Activated CD4-positive, alpha-beta T cell treated with anti-CD3 and anti-CD28 coated beads, Interleukin-2, amount 10 ng/mL, durations not matched to agents 7 days and 5 days (primary cell): ENCODE measurements at places on chromosomes 5 and 9. TPM values are rescaled to one million over a fixed set of nuclear protein-coding genes. Genes with fewer than 3 reads are reported as not detected.

DNA sequence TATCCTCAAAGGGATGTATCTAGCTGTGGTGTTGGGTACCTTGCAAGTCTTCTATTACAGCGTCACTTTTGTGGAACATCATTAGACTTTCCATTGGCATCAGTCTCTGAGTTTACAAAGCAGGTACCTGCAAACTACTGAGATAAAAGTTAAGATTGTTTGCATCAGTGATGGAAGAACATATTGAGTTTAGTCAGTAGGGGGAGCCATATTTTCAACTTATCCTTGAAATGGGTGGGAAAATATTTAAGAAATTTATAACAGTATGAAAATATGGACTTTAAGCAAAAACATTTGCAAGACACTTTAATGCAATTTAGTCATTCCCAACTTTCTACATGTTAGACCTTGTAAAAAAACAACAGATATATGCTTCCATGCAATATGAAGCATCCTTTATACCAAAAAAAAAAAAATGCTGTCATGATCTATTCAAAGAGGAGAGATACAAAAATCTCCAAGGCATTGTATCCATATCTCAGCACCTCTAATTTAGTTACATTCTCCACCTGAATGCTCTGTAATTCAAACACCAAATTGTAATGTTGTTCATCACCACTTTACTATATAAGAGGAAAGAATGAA is 98.6 kb upstream of the ADAMTS19 start:
- DNase-seq = no peak
- H3K27me3 ChIP-seq = no peaks in the 10 kb centered on the region
- H3K36me3 ChIP-seq = no peaks in the 10 kb centered on the region
- no peaks in the 10 kb centered on the region for H3K4me1 ChIP-seq

- no peaks in the 10 kb centered on the region for H3K27me3 ChIP-seq
- no peaks in the 10 kb centered on the region for H3K4me1 ChIP-seq
- no peak for DNase-seq
- no peak overlapping the region for H3K27ac ChIP-seq
- H3K36me3 ChIP-seq = no peaks in the 10 kb centered on the region
- H3K4me3 ChIP-seq = no peak overlapping the region
Measured at GRCh38 chr5:172736508-172737135, 34.4 kb downstream of the DUSP1 start.

GRCh38 chr5:93240228-93240834 is 340.7 kb downstream of the NR2F1-AS1 start:
- no peaks in the 10 kb centered on the region for H3K27me3 ChIP-seq
- H3K4me1 ChIP-seq = no peaks in the 10 kb centered on the region
- H3K27ac ChIP-seq = no peak overlapping the region
- DNase-seq = no peak
- H3K36me3 ChIP-seq = no peaks in the 10 kb centered on the region

DNA sequence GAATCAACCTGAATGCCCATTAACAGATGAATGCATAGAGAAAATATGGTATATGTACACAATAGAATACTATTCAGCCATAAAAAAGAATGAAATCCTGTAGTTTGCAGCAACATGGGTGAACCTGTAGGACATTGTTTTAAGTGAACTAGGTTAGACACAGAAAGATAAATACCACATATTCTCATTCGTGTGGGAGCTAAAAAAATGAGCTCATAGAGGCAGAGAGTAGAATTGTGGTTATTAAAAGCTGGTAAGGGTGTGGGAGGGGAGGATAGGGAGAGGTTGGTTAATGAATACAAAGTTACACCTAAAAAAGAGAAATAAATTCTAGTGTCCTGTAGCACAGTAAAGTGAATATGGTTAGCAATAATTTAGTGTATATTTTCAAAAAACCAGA is 23.5 kb downstream of the PTTG1 start:
- no peak for DNase-seq
- no peaks in the 10 kb centered on the region for H3K27me3 ChIP-seq
- H3K27ac ChIP-seq = no peak overlapping the region
- H3K4me3 ChIP-seq = no peak overlapping the region
- H3K4me1 ChIP-seq = peaks cover 21% of the 10 kb centered on the region

- no peak overlapping the region for H3K27ac ChIP-seq
- DNase-seq = no peak
- no peaks in the 10 kb centered on the region for H3K36me3 ChIP-seq
- no peak overlapping the region for H3K4me3 ChIP-seq
- no peaks in the 10 kb centered on the region for H3K27me3 ChIP-seq
Measured at GRCh38 chr5:60036192-60036938, 142.8 kb upstream of the PDE4D start.

DNA sequence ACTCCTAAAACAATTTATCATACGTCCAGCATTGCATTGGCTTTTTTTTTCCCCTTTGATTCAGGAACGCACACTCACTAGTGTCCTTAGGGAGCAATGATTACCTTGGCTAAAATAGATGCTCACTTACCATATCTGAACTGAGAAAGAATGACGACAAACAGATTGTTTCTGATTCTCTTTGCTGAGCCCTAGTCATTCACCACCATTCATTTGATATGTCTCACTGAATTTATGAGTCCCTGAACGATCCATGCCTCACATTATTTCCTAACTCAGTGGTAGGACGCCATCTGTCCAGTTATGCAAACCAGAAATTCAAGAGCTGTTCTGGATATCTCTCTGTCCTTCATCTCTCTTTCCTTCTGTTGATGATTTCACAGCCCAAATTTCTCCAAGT is 39.3 kb upstream of the DAB2 start:
- H3K27me3 ChIP-seq = peaks cover 14% of the 10 kb centered on the region
- H3K36me3 ChIP-seq = no peaks in the 10 kb centered on the region
- no peak overlapping the region for H3K27ac ChIP-seq
- H3K4me1 ChIP-seq = no peaks in the 10 kb centered on the region
- H3K4me3 ChIP-seq = no peak overlapping the region
- no peak for DNase-seq

GRCh38 chr5:11483630-11484029 is 420.6 kb downstream of the CTNND2 start:
- no peaks in the 10 kb centered on the region for H3K36me3 ChIP-seq
- no peaks in the 10 kb centered on the region for H3K4me1 ChIP-seq
- DNase-seq = no peak
- no peak overlapping the region for H3K27ac ChIP-seq
- H3K4me3 ChIP-seq = no peak overlapping the region

DNA sequence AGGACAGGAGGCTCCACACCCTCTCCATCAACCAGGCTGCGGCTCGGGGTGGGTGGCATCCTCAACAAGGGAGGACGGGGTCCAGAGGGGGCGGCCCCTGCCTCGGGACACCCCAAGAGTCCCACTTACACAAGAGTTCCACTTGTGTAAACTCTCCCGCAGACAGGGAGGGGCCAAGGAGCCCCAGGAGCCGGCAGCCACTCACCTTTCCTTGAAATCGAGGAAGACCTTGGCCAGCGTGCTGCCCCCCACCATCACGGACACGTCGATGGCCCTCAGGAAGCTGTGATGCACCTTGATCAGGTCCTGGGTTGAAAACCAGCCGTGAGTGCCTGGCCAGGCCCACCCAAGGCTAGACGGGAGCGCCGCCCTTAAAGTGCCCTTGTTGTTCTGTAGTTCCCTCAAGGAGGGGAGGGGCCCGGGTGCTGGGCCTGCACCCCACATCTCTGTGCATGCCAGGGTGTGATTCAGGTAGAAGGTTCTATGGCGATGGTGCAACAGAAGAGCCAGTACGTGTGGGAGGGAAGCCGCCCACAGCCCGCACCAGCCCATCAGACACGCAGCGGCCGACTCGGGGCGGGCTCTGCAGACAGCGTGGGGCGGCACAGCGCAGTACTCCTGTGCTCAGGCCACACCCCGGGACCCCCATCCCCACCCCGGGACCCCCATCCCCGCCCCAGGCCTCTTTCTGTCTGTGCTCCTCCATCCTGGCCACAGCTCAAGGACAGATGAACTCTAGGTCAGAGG is 67.9 kb upstream of the SARDH start:
- no peak for DNase-seq
- no peaks in the 10 kb centered on the region for H3K27me3 ChIP-seq
- no peak overlapping the region for H3K4me3 ChIP-seq
- no peaks in the 10 kb centered on the region for H3K4me1 ChIP-seq
- no peak overlapping the region for H3K27ac ChIP-seq

Gene ANKRD20A1
- not detected for total RNA-seq
